ENCODE measurements at places on chromosomes 6 and 20. TPM values are rescaled to one million over a fixed set of nuclear protein-coding genes. Genes with fewer than 3 reads are reported as not detected.

TGM3 gene
- total RNA-seq = not detected

RRAGD gene
- 43.2 TPM for total RNA-seq

CGAS gene
- 6.5 TPM for total RNA-seq

CYP39A1 gene
- 11.8 TPM for total RNA-seq

LY86 gene
- total RNA-seq = 11.1 TPM

- DNase-seq = no peak
These were observed 69.9 kb upstream of the MYLIP start for GRCh38 chr6:16058929-16059345.

- DNase-seq = no peak
These were observed 38.9 kb downstream of the CD109 start for GRCh38 chr6:73734832-73735453.

DNA sequence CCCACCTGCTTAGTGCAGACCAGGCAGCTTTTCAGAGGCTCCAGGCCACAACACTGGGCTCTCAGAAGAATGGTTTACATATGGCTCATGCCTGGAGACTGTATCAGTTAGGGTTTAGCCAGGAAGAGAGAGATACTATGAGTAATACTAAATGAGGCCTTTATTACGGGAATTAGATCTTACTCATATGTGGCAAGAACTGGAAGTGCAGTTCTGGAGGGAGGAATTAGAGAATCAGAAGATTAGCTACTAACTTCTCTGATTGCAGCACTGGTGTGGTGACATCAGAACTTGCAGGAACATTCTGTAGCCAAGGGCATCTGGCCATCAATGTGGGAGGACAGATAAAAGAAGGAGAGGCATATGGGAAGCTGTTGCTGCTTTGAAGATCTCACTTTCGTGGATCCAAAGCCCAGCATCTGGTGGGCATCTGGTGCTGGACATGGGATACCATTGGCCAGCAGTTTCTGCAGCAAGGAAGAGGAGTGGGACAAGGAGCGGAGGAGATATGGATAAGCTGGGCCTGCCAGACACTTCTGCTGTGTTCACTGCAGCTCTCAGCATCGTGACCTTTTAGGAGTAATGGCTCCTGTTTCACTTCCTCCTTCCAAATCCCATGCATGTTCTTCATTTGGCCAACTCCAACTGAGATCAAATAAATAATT, 248.5 kb downstream of the BTBD3 start:
- DNase-seq = no peak

DNA sequence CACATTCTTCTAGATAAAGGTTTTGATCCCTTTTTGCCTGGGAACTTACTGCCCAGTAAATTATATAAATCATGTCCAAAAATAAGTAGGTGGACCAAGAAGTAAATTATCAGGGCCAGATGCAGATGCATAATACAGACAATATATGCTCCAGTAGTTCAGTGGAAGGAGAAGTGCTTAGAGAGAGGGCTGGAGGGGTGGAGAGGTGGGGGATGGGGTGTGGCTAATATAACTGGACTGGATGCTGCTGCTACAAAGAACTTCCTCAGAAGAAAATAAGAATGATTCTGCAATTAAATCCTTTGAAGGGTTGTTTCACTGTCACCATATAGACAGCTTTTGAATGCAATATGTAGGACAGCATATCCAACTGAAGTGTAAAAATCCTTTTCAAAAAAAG, 14.8 kb upstream of the TFAP2D start:
- no peak for DNase-seq

GRCh38 chr6:119340796-119341487, 8.6 kb downstream of the MAN1A1 start:
- no peak for DNase-seq

GRCh38 chr20:41046716-41047115, 18.1 kb downstream of the TOP1 start:
- no peak for DNase-seq

DNA sequence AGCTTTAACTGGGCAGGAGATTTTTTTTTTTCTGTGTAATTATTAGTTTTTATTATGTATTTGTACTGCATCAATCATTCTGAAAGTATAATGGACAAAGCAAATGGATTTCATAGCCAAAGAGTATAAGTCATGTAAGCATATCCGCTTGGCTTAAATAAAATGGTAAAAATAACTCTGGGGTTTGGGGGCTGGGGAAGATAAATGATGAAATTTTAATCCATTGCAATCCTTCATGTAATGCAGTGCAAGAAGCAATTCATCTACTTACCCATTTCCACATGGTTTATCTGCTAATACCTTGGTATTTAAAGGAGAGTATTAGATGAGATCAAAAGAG, 781.4 kb downstream of the QKI start:
- DNase-seq = no peak

GRCh38 chr6:18429655-18430297, 42.6 kb downstream of the RNF144B start:
- DNase-seq = no peak

GRCh38 chr6:79215213-79215824, 19.2 kb downstream of the HMGN3 start:
- no peak for DNase-seq

GRCh38 chr6:17945575-17945974, 41.9 kb downstream of the KIF13A start:
- no peak for DNase-seq

All from left lung (tissue), 14 donors.